ENCODE measurements at places on chromosomes 2 and 18.

DNA sequence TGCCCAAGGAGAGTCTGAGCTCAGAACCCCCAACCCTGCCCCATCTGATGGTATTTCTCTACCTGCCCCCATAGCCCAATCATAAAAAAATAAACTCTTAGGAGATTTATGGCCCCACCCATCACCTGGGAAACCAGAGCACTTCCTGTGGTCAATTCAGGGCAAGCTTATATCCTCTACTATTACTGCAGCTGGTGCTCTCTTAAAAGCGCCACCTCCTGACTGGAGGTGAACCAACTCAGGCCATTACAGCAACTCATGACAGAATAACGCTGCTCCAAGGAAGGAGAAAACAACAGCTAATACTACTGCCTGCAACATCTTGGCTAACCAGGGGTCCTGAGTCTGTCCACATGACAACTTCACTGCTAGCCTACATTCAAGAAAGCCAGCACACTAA is 195.7 kb downstream of the MTCL1 start:
- no peak for DNase-seq

GRCh38 chr2:141899740-141900139 is 231.1 kb downstream of the LRP1B start:
- no peak for DNase-seq

DNA sequence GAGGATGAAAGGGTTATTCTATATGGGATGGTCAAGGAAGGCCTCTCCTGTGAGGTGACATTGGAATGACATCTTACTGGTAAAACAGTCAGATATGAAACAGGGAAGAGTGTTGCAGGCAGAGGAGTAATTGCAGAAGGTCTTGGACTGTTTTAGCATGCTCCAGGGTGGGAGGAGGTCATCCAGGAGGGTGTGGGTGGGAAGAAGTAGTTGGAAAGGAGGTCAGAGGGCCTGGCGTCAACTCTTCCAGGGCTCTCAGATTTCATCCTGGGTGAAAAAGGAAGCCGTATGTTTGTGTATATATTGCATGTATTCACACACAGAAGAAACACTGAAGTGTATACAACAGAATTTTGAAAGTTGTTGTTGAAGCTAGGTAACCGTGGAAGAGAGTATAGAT is 48.2 kb downstream of the ATP9B start:
- DNase-seq, result no peak

- DNase-seq, result no peak
These were observed 8.8 kb upstream of the RAPH1 start for GRCh38 chr2:203543898-203544328.

DNA sequence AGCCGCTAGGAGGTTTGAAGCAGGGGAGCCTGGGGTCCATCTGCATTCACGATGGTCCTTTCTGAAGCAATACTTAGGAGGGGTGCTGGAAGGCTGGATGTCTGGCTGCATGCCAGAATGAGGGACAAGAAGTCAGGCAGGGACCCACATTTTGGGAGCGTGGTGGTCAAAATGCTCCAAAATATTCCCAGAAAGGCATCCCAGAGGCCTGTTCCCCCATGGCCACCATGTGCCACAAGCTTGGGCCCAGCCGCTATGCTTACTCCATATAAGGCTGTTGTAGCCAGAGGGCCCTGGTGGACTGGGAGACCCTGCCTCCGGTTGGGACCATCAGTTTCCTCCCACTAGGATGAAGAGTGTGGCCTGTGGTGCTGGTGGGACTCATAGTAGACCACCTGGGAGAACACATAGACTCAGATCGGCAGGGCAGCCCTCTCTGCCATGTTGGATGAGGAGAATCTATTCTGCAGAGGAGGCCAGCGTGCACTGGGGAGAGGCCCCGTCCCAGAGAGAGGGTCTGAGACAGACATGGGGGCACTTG is 3.6 kb upstream of the PROM2 start:
- DNase-seq, result no peak

- no peak for DNase-seq
These were observed 104.7 kb upstream of the ARHGAP28 start for GRCh38 chr18:6624661-6625311.

DNA sequence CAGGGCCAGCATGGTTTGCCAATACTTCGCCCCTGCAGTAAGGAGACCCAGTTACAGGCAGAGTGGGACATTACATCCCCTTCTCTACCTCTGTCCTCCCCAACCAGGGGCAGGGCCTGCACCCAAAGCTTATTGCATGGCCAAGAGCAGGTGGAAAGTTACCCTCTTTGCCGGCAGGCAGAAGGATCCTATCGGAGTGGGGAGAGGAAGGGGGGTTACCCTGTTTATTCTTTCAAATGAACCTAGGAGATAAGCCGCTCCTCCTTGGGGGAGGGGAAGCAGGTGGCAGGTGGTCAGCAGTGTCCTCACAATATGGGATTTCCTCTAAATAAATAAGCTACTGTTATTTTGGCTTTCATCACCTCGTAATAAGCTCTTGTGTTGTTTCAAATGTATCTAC is 53.9 kb downstream of the SPATS2L start:
- no peak for DNase-seq

- no peak for DNase-seq
These were observed 114.7 kb downstream of the DHRS9 start for GRCh38 chr2:169184074-169184473.

DNA sequence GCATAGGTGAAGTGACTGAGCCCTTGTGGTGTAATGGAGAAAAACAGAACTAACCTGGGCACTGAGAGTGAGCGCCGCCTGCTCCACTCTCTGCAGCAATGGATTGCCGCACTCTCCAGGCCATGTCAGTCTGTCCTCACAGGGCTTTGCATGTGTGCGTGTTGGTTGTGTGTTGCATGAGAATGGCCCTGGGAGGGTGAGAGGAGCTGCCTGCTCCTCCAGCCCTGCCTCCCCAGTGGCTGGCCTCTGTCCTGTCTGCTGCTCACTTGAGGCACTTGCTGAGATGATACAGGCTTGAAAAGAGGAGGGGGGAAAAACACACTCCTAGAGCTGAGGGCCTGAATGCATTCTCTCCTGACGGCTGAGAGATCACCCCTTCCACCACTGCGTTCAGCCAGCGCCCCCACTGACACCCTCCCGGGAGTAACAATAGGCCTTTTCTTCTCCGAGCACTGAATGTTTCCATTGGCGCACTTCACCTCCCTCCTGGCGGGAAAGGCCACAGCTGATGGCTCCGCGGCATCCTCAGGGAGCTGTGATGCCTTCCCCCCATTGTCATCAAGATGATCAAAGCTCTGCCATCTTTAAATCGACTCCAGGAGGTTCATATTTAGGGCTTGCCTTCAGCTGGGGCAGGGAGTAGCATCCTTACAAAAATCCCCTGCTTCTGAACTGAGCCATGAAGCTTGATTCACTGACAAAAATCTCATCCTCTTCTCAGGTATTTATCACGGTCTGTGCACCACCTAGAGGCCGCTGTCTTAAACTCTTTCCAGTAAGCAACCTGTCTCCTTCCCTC is 49.9 kb upstream of the DAPL1 start:
- DNase-seq, result no peak

DNA sequence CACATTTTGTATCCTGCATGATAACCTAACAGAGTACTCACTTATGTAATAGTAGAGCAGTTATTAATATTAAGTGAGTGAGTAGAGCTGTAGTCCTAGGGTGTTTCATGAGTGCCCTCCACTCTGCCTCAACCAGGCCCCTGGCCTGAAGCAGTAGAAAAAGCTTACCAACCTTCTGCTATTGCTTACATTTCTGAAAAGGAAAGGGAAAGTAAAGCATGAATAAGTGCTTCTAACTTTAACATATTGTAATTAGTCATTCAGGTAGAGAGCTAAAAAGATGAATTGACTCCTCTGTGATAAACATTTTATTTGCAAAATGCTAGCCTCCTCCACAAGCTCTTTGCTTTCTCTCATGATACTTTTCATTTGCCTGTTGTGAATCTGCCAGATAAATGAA is 94.7 kb upstream of the RPE start:
- DNase-seq, result no peak

GRCh38 chr2:239604861-239605260 is 204.0 kb upstream of the HDAC4 start:
- DNase-seq, result no peak

DNA sequence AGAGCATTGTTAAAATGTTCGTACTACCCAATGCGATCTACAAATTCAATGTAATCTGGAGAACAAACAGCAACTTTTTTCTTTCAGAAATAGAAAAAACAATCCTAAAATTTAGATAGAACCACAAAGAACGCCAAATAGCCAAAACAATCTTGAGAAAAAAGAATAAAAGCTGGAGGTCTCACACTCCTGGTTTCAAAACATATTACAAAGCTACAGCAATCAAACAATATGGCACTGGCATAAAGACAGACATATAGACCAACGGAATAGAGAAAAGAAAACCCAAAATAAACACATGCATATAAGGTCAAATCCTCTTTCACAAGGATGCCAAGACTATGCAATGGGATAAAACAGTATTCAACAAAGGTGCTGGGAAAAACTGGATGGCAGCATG is 74.5 kb downstream of the MAP4K3 start:
- DNase-seq, result no peak

DNA sequence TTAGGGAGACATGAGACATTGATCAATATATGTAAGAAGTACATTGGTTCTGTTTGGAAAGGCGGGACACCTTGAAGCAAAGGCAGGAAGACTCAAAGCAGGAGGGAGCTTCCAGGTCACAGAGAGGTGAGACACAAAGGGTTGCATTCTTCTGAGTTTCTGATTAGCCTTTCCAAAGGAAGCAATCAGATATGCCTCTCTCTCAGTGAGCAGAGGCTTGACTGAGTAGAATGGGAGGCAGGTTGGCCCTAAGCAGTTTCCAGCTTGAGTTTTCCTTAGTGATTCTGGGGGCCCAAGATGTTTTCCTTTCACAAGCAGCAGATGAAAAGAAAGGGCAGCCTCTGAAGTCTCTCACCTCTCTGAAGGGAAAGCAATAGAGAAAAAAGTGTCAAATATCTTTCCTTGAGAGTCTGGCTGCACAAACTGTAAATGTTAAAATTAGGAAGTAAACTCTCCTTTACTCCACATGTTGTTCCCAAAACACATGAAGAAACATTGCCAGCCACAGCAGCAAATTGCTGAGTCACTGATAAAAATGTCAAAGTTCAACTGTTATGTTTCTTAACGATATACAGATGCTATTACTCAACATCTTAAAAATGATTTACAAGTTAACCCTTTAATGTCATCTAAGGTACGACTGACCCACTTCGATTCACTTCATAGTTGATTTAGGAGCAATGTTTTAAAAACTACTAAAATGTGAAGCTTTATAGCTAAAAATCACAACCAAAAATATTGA is 40.3 kb downstream of the CYB5A start:
- DNase-seq, result no peak

DNA sequence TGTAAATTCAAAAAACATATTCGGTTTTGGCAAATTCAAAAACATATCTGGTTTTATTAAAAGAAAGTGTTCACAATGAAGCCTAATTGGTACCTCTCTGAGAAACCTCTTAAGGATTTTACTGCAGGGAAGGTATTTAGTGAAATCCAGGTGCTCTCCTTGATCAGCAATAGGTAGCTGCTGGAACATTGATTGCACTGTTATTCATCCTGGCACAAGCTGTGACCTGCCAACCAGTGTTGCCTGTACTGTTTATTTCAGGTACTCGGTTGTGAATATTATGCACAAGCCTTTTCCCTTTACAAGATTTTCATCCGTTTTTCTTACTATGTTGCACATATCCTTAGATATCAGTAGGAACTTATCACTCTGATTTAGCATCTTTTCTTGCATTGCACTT is 155.8 kb upstream of the ZEB2 start:
- no peak for DNase-seq

GRCh38 chr2:121505986-121506586 is 24.6 kb upstream of the RNU4ATAC start:
- no peak for DNase-seq

DNA sequence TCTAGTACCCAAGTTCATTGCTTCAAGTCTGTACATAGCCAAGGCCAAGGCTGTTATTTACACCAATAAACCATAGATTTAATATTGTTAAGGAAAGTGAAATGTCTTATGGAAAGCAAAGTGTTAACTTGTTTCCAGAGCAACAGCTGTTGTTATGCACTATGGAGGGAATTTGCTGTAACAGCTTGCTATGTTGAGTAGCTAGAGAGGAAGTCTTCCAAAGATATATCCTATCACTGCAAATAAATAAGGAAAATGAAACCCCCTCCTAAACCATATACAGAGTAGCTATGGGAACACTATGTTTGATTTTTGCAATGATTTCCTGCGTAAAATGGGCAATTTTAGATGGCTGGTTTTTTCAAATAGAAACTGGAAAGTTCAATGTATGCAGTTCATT is 21.1 kb downstream of the TMEM182 start:
- no peak for DNase-seq

DNA sequence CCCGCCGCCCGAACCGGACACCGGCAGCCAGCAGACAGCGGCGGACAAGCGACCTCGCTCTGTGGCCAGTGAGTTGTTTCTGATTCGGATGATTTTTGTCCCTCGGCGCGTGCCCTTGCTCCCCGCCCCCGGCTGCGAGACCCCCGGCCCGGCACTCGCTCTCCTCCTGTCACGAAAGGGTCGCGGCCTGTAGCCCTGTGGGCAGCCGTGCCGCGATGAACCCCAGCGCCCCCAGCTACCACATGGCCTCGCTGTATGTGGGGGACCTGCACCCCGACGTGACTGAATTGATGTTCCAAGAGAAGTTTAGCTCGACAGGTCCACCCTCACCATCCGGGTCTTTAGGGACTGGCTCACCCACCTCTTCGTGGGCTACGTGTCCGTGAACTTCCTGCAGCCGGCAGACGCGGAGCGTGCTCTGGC is 1257.5 kb upstream of the ACVR2A start:
- no peak for DNase-seq

DNA sequence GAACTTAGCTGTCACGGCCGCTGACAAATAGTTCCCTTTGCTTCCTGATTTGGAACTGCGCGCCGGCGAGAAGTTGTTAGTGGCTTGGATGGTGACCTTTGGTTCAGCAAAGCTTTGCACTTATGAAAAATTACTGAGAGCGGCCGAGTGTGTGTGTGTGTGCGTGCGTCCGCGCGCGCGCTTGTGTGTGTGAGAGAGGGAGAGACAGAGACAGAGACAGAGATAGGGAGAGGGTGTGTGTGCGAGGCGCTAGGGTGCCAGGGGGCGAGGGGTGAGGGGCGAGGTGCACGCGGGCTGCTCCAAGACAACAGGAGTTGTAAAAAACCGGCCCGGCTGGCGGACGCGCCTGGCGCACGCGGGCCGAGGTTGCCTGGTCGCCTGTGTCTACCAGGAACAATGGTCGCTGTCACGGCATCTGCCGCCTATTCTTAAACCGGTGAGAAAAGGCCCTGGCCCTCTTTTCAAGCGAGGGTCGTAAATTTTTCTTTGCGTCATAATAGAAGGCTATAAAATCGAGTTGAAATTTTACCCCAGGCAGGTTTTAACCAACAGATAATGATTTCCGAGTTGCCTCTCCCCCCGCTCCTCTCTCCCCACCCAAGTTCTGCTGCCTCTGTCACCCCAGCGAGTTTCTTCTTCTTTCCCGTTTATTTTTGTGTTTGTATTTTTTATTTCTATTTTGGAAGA is 535 bp downstream of the HOXD3 start:
- no peak for DNase-seq

Data from stimulated activated CD4-positive, alpha-beta T cell treated with anti-CD3 and anti-CD28 coated beads, Interleukin-1b, Interleukin-23, amount 100 ng/mL, for 1 hour (primary cell).